ENCODE measurements at places on chromosomes 13 and 19.
A peak's percentile ranks its signal among the peaks of the same experiment; 100 is the strongest.

- DNase-seq, result no peak
These were observed 2.2 kb downstream of the NAXD start for GRCh38 chr13:110617321-110618072.

GRCh38 chr13:85170372-85170771 lies 628.8 kb downstream of the SLITRK6 start:
- DNase-seq, result no peak

- DNase-seq, result no peak
These were observed 2.4 kb upstream of the OR7A5 start for GRCh38 chr19:14837391-14837790.

GRCh38 chr13:73731564-73731963 lies 402.6 kb downstream of the KLF12 start:
- no peak for DNase-seq

DNA sequence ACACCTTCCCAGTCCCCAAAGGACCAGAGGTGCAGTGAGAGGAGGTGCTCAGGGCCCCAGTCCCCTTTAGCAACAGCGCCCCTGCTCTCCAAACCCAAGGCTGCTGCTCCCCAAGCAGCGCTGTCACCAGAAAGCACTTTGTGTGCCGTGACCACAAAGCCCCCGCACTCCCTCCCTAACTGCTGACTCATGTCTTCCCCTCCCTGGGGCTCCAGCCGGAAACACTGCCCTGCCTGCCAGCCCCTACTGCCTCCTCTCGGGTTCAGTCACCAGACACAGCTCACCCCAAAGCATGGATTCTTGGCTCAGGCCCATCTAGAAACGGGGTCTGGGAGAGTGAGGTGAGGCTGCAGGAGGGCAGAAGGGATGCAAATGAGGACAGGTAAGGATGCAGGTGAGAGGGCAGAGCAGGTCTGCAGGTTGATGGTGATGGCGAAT lies 4.9 kb upstream of the TNFSF14 start:
- peak; percentile 85 for DNase-seq

DNA sequence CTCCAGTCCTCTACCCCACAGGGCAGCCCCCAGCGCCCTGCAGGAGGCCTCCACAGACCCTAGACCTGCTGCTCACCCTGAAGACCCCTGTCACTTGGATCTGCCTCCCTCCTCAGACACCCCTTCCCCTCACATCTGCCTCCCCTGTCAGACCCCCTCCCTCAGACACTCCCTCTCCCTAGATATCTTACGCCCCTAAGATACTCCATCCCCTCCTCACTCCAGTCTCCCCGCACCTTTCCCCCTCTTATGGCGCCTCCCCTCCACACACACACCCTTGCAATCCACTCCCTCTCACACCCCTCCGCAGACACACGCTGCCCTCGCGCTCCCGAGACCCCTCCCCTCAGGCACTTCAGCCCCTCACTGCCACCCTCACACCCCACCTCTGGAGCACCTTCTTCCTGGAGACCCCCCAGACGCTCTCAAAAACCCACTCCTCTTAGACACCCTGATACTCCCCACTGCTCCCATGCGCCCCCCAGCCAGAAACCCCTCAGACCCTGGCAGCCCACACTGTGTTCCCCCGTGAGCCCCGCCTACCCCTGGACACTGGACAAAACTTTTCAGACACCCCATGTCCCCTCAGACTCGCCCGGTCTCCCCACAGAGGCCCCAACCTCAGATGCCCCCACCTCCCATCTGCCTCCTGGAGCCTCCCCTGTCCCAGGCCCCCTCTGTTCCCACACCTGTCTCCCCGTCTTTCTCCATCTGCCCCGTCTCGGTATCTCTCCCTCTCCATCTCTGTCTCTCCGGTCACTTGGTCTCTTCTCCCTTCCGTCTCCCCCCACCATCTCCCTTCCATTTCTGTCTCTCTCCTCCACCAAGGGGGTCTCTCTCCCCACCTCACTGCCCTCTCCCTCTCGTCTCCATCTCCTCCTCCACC lies 14.5 kb downstream of the ERFL start:
- DNase-seq, result no peak

GRCh38 chr13:50715402-50716146 lies 127.9 kb downstream of the DLEU7 start:
- peak; percentile 45 for DNase-seq

DNA sequence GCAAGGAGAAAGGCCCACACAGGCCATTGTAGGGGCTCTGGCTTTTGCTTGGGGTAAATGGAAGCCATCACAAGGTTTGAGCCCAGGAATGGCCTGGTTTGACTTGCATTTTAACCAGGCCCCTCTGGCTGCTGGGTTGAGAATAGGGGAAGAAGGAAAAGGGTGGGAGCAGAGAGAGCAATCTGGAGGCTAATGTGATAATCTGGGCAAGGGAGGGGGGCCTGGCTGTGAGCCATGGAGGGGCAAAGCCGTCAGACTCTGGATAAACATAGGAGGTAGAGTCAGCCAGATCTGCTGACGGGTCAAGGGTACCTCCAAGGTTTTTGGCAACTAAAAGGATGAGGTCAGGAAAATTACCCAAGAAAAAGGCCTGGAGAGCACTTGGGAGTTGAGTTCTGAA lies 41.6 kb downstream of the RFX2 start:
- DNase-seq, result no peak

DNA sequence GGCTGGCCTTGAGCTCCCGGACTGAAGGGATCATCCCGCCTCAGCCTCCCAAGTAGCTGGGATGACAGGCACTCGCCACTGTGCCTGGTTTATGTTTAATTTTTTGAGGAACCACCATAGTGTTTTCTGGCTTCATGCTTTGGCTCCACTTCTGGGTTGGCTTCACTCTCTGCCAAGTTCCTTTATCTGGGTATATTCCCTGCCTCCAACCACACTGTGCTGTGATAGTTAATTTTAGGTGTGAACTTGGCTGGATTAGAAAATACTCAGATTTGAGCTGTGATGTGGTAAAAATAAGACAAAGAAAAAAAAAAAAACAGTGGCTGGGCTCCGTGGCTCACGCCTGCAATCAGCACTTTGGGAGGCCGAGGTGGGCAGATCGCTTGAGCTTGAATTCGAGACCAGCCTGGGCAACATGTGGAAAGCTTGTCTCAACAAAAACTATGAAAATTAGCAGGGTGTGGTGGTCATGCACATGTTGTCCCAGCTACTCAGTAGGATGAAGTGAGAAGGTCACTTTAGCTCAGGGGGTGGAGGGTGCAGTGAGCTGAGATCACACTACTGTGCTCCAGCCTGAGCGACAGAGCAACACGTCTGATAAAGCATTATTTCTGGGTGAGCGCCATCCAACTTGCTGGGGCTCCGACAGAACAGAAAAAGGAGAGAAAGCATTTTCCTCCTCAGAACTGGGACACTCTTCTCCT lies 7.5 kb upstream of the ILF3 start:
- no peak for DNase-seq
